ENCODE measurements at places on chromosomes 11 and 22.

DNA sequence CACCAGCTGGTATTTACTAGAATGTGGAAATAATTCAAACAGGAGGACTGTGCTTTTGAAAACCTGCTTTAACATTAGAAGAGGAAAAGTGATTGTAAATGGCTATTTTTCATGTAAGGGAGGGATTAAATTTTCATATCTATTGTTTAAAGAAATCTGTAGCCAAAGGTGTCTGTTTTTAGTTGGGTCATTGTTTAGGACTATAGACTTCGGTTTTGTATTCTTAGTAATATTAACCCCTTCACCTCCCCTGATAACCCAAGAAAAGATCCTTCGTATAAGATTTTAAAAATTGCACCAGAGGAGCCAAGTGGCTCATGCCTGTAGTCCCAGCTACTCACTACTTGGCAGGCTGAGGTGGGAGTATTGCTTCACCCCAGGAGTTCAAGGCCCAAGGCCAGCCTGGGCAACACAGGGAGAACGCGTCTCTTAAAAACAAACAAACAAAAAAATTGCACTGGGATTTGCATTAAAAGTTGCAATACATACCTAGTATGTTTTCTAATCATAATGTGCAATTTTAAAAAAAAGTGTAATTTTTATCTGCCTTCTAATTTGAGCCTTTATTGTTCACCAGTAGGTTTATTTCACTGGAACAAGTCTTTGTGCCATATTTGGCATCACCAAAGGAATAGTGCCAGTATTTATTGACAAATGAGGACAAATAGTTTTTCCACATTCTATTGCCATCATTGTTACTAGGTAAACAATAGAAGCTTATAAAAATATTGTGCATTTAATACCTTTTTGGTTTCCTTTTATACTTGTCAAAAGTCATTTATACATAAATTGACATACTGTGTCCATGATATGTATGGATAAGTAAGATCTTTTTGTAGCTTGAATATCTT, 34.3 kb downstream of the MTMR3 start:
- DNase-seq, result no peak

- DNase-seq, result no peak
Measured at GRCh38 chr22:23969071-23969470, 2.4 kb downstream of the DDTL start.

DNA sequence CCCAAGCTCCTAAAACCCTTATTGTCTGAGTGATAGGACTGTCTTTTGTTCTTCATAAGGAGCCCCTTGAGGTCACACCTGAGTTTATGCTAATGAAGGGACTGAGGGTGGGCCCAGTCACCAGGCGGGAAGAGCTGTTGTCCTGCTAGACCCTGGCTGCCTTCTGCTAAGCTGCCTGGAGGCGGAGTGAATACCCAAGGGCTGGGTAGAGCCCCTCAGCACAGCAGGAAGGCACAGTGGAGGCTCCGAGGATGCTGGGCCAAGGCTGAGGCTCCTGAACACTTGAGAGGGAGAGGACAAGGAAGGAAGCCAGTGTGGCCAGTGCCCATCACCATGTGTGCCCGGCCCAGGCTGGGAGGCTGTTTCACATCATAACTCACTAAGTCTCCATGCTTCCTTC, 4.8 kb upstream of the PHF21B start:
- no peak for DNase-seq

GRCh38 chr11:95241681-95242081, 10.7 kb upstream of the SESN3 start:
- DNase-seq, result no peak

GRCh38 chr11:3877364-3878257, 22.1 kb downstream of the STIM1 start:
- no peak for DNase-seq

DNA sequence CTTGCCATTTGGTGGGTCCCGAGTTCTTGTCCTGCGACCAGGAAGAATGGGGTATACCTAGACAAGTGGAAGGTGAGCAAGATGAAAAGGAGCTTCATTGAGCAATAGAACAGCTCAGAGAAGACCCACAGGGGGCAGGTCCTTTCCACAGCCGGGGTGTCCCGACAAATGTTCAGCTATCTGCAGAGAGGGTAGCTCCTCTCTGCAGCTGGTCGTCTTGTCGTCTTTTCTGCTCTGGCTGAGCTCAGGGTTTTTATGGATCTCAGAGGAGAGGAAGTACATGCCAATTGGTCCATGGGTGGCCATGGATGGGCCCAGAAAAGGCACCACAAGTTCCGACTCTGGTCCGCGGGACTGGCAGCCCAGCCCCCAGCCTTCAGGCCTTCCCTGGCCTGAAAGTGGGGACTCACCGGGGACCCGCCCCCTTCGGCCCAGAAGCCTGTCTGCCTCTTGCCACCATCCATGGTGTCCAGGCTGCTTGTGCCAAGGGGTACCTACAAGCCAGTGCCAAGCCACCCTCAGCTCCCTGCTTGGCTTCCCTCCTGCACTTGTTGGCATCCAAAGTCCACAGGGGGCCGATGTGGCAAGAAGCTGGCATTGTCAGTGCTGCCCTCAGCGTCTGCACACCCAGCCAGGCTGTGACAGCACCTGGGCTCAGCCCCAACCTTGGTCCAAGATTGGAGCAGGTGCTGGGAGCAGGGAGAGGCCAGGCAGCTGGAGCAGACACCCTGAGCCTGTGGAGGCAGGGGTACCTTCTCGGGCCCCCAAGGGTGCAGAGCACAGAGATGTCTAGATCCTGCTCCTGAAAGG, 438.9 kb downstream of the TBC1D22A start:
- DNase-seq, result no peak

GRCh38 chr11:91850021-91850420, 374.6 kb upstream of the FAT3 start:
- no peak for DNase-seq

- DNase-seq, result no peak
Measured at GRCh38 chr11:122115524-122116379, at the start of gene BLID. Gene BLID (minus strand): TSS chr11:122116215. CDS start chr11:122115922, 293 bp downstream.

DNA sequence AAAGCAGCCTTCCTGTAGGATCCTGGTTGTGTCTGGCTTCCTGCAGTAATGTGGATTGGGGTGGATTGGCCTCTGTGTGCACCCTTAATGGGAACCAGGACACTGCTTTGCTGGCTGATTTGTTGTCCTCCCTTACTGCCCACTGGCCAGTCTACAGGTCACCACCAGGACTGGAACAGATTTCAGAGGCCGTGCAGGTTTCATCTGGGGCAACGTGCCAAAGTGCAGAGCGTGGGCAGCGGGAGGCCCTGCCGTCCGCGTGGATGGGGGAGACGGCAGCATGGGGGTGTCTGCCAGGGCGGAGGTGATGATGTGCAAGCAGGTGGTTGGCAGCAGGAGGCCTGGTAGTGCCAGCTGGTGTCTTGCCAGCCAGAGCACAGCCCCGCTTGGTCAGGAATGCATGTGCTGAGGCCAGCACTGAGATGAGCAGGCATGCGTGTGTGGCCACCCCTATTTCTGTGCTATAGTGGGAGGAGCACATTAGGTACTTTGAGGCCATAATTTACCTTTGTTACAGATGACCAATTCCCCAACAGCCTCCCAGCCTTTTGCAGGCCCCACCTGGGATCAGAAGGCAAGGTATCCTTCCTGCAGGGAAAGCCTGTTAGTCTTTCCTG, 24.3 kb downstream of the BCR start:
- DNase-seq, result no peak

DNA sequence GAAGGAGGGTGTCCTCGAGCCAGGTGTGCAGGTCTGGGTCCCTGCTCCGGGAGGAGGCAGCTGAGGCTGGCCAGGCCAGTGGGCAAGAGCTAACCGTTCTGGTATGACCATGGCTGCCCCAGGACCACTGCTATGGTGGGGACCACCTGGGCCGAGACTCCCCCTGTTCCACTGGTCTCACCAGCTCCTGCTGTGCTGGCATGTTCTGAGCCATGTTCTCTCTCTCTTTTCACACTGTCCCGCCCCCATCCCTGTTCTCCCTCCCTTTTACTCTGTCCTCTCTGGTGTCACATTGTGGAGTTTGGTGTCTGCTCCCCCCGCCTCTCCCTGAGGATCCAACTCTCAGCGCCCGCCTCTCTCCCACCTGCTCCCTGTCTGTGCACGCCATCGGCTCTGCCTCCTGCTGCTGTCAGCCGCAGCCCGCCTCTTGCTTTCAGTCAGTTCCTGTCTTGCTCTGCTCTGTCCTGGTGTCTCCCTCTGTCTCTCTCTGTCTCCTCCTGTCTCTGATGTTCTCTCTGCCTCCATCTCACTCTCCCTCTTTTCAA, 66.4 kb downstream of the LRRC32 start:
- DNase-seq, result no peak

- DNase-seq, result no peak
Measured at GRCh38 chr11:88175569-88176075, 379 bp upstream of the RAB38 start.

GRCh38 chr22:25049770-25050169, 97.3 kb downstream of the KIAA1671 start:
- no peak for DNase-seq

DNA sequence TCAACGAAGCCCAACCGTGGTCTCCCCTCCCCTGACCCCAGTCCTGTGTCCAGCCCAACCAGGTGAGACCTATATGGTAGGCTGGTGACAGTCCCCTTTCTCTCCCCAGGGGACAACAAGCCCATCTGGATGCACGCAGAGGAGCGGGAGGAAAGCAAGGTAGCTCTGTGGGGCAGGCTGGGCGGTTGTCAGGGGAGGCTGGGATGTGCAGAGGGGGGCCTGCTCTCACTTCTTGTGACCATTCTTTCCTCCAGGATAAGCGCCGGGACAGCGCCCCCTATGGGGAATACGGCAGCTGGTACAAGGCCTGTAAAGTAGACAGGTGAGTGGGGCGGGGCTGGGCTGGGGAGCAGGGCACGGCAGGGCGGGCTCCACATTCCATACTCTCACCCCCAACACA, 3.5 kb upstream of the RAB1B start:
- DNase-seq, result peak; percentile 46

GRCh38 chr11:71239581-71239980, 12.8 kb downstream of the SHANK2 start:
- DNase-seq, result no peak

- no peak for DNase-seq
Measured at GRCh38 chr11:19075636-19076035, 15.1 kb upstream of the MRGPRX2 start.

GRCh38 chr11:116287866-116288265, 484.9 kb downstream of the BUD13 start:
- no peak for DNase-seq

- DNase-seq, result no peak
Measured at GRCh38 chr11:63699896-63700295, 18.6 kb downstream of the RTN3 start.

- no peak for DNase-seq
Measured at GRCh38 chr11:111605681-111606080, 3.4 kb downstream of the SIK2 start.

- peak; percentile 87 for DNase-seq
Measured at GRCh38 chr11:65572356-65573051, at the start of gene FAM89B. Gene FAM89B (plus strand): TSS chr11:65572538. CDS start chr11:65572670, 132 bp downstream.

DNA sequence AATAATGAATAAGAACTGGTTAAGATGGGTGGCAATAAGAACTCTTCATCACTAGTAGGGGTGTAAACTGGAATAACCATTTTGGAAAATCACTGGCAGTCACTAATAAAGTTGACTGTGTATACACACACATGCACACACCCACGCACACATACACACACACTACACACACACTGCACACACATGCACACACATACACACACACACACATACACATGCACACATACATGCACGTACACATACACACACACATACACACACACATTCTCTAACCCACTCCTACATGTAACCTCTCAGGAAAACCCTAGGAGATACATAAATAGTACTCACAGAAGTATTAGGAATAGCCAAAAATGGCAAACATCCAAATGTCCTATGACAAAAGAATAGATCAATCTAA, 406.5 kb upstream of the SYN3 start:
- DNase-seq, result no peak

- DNase-seq, result no peak
Measured at GRCh38 chr22:43955883-43956782, 891 bp downstream of the SAMM50 start.

- no peak for DNase-seq
Measured at GRCh38 chr11:65435981-65436411, 13.4 kb downstream of the NEAT1 start.

- DNase-seq, result no peak
Measured at GRCh38 chr11:126081915-126082250, 19.2 kb upstream of the CDON start.

GRCh38 chr11:32817181-32817851, 12.4 kb upstream of the PRRG4 start:
- DNase-seq, result no peak

Data from stimulated activated CD8-positive, alpha-beta memory T cell treated with anti-CD3 and anti-CD28 coated beads, Interleukin-2, amount 100 ng/mL, for 48 hours (primary cell).